ENCODE measurements at places on chromosomes 4 and X. TPM values are rescaled to one million over a fixed set of nuclear protein-coding genes. Genes with fewer than 3 reads are reported as not detected.

DNA sequence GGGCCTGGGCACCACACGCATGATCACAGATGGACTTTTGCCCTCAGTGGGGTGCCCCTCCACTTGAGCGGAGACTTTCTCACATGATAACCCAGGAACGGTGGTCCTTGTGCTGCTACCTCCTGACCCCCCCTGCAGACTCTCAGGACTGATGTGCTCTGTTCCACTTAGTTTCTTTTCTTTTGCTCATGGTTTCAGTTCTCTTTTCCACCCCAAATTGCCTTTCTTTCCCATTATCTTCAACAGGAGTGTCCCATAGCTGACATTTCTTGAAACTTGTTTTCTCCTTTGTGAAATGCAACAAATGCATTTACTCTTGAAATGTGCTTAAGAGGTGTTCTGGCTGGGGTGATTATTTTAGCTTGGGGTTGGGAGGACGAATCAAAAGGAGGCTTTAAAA, 9.0 kb downstream of the MPC1L start:
- no peak for DNase-seq

GRCh38 chr4:158610790-158611189, 60.9 kb downstream of the C4orf46 start:
- DNase-seq: peak; percentile 24

- DNase-seq: no peak
These were observed 17.7 kb upstream of the ASB5 start for GRCh38 chr4:176286728-176287127.

- DNase-seq: no peak
These were observed 352.1 kb downstream of the SPOCK3 start for GRCh38 chr4:166882221-166882620.

- peak; percentile 71 for DNase-seq
These were observed 36.3 kb upstream of the AREG start for GRCh38 chr4:74408639-74409038.

DNA sequence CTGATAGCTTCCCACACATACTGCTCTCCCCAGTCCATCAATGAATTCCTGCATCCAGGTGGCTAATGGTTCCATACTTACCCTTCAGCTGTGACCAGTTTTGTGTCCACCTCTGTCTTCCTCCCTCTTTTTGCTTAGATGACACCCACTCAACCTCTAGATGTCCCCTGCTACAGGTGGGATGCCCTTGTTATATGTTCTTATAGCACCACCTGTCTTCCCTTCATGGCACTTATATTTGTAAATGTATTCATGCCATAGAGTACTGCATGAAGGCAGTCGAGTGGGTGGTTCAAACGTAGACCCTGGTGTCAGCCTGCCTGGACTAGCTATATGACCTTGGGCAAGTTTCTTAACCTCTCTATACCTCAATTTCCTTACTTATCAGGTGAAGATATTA, 6.5 kb upstream of the USP46 start:
- peak; percentile 20 for DNase-seq

DNA sequence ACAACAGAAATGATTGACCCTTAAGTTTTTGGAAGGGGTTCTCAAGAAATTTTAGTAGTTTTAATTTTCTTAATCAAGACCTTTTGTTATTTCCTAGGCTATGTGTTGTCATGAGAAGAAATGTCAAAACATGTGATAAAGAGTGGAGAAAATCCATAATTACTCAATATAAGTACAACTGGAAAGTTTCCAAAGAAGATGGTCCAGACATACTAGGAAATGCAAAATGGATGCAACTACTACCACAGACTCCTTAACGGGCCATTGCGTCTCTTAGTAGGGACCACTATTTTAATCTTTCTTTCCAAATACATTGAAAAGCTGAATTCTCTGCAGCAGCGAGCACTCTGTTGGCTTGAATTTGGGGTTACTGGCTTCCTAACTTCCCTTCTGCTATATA, 148.8 kb downstream of the NWD2 start:
- DNase-seq: no peak

- DNase-seq: no peak
These were observed 123.4 kb downstream of the HMX1 start for GRCh38 chr4:8748236-8748575.

DNA sequence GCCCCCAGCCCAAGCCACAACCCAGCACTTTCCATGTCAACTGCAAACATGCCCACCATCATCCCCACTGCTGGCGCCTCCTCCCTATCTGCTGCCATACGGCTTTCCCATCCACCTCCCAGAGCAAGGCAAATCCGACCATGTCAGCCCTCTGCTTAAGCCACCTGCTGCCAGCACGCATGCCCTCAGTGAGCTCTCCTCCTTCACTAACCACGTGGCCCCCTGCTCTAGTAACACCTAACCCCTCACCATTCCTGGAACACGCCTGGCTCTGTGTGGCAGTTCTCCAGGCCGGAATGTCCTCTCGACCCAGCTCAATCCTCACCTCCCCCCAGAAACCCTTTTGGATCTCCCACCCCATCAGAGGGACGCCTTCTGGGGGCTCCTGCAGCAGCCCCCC, 17.4 kb downstream of the BCAP31 start:
- no peak for DNase-seq

GRCh38 chr4:175127314-175127713, 209.2 kb downstream of the ADAM29 start:
- peak; percentile 21 for DNase-seq

DNA sequence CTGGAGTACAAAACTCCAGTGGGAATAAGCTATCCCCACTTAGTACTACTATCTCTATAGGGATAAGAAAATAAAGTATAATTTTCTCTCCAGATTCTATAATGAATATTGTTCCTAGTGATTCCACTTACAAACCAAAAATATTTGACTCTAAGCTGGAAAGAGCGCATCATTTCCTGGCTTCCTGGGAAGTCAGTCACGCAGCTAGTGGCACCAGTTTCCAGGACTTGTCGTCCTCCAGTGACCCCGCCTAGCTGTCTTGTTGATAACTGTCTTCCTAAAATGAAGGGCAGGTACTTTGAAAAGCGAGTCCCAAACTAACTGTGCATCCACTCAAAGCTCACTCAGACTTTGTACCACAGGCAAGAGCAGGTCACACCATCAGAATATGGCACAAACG, 39.3 kb downstream of the LNX1 start:
- peak; percentile 17 for DNase-seq

DNA sequence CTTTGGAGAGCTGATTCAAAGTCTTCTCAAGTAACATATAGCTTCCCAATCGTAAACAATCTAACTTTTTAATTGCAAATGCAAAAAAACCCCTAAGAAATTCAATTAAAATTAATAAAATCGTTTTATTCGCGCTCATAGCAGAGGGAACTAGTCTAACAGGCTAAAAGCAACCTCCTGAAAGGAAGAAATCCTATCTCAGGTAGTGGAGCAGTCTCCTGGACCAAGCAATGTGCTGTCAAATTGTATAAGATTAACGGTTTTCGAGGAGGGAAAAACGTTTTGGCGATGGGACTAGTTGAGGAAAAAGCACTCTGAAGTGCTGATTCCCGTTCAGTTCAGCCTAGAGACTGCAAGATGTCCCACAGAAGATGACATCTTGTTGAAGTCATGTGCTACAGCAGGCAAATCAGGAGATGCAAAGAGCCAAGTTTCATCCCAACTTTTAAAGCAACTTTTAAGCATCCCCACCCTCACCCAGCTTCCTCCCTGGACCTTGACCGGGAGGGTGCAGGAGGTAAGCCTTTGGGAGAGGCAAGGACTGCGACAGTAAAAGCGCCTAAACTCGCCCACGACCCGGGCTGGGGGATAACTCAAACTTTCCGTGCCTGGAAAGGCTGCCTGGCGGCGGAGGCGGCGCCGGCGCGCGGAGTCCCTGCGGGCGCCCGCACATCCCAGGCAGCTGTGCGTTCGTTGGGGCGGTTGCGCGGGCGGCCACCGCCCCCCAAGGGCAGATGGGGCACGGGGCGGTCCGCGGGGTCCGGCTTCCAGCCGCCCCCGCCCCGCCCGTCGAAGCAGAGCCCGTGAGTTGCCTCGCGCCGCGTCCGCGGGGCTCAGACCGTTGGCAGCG, 784 bp downstream of the MAP7D3 start:
- DNase-seq: peak; percentile 16

GRCh38 chrX:43813898-43814297, 68.4 kb downstream of the MAOB start:
- DNase-seq: peak; percentile 6

GRCh38 chrX:83508526-83509253, 600 bp downstream of the POU3F4 start:
- DNase-seq: no peak

DNA sequence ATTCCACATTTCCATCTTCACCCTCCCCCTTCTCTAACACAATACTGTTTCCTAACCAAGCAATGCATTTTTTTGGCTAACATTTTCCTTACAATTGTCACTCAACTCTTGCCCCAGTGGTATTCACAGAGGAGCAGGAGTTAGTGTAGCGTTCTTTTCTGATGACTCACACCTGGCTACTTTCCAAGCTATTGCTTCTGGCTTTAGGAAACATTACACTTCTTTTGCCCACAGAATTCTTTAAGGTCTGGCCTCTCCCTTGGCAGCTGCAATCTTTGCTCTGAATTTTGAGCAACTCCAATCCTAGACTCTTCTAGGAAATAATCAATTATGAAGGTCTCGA, 27.5 kb upstream of the PDGFC start:
- DNase-seq: peak; percentile 98

DNA sequence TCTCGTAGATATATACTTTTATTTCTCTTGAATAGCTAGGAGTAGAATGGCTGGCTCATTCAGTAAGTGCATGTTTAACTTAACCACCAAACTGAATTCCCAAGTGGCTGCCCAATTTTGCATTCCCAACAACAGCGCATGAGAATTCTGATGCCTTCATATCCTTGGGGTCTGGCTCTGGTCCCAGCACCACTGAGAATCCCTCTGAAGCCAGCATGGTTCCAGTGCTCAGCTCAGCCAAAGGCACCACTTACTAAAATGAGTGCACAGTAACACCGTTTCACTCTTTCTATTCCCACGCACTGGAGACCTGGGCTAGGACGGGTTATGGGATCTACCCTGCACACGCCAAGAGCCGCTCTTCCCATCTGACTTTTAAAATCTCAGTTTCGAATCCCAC, 60.4 kb downstream of the CASP3 start:
- no peak for DNase-seq

DNA sequence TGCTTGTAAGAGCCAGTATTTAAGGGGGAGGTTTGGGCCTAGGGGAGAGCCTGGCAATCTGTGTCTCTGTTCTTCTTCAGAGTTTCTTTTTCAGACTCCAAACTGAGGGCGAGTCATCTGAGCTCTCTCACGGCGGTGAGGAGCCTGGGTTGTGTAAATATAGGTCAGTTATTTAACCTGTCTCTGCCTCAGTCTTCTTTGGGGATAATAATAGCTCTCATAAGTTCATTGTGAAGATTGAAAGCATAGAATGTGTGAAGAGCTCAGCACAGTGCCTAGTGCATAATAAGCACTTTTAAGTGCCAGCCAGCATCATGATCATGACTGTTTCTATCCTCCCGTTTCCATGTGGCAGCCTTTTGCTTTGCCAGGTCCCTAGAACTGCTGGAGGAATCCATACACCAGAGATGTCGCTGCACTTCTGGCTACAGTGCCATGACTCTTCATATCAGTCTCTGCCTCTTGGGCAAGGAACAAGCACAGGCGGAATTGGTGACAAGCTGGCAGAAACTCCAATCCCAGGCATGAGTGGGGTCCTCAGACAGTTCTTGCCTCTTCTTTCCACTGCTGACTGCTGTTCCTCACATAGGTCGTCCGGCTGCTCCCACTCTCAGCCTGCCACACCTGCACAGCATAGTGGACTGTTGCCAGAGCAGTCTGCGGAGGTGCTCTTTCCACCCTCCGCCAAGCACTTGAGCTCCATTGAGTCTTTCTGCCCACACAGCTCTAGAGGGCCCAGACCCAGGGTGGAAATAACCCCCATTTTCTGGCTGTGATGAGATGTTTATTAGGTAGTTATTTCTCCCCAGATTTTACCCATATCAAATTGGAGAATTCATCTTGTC, 103.7 kb upstream of the MAML3 start:
- no peak for DNase-seq

DNA sequence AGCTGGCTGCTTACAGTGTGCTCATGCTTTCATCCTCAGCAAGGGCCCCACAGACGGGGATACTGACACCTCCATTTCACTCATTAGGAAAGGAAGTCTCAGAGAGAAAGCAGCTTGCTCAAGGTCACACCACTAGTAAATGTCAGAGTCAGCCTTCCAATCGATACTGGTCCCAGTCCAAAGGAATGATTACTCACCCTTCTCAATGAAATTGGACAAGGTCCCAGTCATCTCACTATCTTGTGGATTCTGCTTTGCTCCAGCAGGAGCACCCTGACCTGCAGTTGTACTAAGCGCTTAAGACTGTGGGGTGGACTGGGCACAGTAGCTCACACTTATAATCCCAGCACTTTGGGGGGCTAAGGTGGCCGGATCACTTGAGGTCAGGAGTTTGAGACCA, 132.2 kb upstream of the SLC34A2 start:
- no peak for DNase-seq

- no peak for DNase-seq
These were observed 7.8 kb downstream of the CLIC2 start for GRCh38 chrX:155326610-155327009.

- no peak for DNase-seq
These were observed 130.2 kb downstream of the ENOX2 start for GRCh38 chrX:130772776-130773143.

DNA sequence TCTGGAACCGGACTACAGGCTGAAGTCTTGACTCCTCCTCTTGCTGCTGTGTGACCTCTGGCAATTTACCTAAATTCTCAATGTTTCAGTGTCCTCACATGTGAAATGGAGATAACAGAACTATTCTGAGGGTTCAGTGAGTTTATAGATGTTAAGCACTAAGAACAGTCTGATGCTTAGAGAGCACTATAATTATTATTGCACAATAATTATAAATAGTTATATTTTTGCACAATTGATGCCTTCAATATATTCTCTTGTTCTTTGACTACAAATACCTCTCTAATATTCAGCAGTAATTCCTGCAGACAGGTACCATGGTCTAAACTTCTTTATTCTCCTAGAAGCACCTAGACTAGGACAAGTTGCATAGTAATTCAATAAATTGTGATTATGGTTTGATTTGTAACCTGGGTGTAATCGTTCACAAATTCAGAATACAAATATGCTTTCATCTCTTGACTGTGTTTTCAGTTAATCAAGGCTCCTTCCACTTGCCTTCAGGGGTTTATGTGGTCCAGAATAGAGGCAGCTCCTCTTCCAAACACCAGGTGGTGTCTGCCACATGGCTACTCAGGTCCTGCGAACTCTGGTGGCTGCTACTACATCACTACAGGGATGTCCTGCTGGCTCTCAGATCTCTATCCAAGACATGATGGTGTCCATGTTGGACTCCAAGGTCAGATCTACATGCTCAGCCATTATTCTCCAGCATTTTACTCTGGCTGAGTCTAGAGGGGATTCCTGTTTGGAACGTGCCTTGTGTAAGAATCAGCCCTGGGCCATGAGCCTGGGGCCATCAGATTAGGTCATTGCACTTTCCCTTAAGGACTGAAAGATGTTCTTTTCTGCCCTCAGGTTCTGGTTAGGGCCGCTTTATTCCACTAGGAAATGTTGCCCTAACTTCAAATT, 103.4 kb downstream of the QRFPR start:
- DNase-seq: peak; percentile 39

RTL5 gene
- total RNA-seq: not detected

CISD2 gene
- 51.3 TPM for total RNA-seq

DDX60 gene
- total RNA-seq: 7.7 TPM

CBLL2 gene
- not detected for total RNA-seq

GIMD1 gene
- not detected for total RNA-seq

MCTS1 gene
- total RNA-seq: 71.9 TPM

HERC6 gene
- total RNA-seq: 6.3 TPM

SYTL5 gene
- total RNA-seq: 1.3 TPM

SUPT20HL1 gene
- not detected for total RNA-seq

All from HT1080 (cell line).